ENCODE measurements at places on chromosomes 1 and 21.

DNA sequence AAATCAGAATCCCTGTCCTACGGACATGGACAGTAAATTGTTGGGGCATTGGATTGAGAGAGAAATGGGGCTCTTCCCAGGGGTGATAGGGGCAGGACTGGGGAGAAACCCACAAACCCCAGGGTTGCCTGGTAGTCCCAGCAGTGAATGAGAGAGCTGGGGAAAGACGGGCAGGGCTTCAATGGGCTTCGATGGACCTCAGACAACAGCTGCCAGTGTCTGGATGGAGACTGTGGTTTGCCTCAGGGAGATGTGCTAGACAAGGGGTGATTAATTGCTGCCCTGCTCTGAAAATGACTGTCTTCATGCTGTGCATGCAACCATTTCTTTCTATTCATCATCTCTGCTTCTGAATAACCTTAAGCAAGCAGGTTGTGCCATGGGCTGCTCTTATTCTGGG, 7.4 kb downstream of the GPR25 start:
- DNase-seq, result peak; percentile 89

GRCh38 chr1:193418745-193419058, 232.3 kb upstream of the B3GALT2 start:
- DNase-seq, result no peak

DNA sequence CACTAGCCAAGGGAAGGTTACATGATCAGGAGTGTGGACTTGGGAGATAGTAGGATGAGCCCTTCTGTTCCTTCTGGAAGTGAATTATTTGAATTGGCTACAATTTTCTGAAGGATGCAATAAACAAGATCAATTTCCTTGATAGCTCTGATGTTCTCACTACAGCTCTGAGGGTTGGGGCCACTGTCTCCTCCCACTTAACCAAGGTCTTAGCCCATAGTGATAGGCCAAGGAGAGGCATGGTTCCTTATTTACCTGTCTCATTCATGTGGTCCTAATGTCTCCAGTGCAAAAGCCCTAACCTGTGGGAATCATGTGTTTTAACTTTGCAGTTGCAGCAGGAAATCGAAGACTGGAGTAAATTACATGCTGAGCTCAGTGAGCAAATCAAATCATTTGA, 34.8 kb downstream of the MIA3 start:
- DNase-seq, result no peak

DNA sequence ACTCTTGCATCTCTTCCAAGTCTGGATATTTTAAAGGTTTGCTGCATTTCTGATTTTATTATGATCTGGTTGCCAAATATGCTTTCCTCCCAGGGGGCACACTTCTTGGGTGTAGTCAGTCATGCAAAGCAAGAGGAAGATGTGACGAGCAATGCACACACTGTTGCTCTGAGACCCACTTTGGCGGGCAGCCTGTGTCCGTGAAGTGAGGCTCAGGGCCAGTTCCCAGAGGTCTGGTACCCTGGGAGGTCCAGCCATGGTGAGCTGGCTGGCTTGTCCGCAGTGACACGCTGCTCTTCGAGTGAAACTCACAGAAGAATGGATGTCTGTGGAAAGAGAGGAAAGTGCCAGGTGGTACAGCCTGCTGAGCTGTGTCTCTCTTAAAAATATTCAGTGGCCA, 52.8 kb upstream of the EDN2 start:
- no peak for DNase-seq

GRCh38 chr1:219235903-219236481, 62.3 kb downstream of the LYPLAL1 start:
- DNase-seq, result no peak

GRCh38 chr21:41460578-41461527, 34.8 kb downstream of the MX1 start:
- DNase-seq, result peak; percentile 52

DNA sequence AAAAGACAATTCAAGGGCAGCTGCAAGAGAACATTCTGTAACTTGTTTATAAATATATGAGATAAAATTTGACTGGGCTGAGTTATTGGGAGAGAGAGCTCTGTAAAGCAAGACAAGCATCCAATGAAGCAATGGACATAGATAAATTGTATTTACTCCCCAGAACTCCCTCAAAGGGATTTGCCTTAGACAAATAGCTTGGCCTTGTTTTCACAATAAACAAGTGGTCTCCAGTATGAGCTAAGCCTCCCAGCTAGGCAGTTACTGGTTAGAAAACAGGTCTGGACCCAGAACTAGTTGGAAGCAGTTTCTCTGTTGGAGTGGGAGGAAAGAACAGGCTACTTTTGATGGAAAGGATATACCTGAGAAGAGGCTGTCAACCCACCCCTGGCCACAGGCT, 25.2 kb upstream of the SUCO start:
- DNase-seq, result no peak

GRCh38 chr1:145707183-145707867, at the start of gene PDZK1:
TSS of gene PDZK1 (minus strand) at chr1:145707368. CDS start at chr1:145688021, 19,347 bp downstream.
- peak; percentile 24 for DNase-seq

DNA sequence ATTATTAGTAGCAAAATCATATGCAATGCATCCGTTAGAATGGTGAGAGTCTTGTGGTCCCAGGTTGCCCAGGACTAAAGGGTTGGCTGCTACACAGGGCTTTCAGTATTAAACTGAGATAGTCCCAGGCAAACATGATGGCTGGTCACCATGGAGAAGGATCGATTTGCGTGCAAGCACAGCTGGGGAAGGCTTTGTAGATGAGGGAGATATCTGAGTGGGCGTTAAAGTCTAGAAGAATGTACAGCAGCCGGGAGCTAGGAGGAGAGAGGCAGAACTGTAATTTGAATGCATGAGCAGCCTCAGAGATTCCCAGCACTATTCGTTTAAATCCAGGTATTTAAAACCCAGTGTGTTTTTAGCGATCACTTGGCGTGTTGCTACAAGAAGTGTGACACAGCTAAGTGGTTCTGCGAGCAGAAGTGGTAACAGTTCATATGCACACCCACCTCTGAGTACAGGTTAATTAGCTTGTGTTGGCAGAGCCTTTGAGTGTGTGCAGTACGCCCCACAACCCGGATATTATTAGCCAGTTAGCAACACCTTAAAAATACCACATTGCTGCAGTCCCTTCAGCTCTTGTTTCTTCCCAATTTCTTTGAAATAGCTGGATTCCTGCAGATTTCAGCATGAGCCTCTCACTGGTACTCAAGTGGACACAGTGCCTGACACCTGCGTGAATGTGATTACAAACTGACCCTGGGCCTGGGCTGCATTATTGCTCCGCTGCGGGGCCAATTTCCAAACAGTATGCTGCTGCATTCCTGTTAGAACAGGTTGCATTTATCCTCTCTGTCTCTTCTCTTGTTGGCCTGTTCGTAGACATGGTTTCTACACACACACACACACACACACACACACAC, 67.2 kb upstream of the SCAF4 start:
- no peak for DNase-seq

- peak; percentile 65 for DNase-seq
Measured at GRCh38 chr1:167409183-167409582, 109.1 kb downstream of the CD247 start.

DNA sequence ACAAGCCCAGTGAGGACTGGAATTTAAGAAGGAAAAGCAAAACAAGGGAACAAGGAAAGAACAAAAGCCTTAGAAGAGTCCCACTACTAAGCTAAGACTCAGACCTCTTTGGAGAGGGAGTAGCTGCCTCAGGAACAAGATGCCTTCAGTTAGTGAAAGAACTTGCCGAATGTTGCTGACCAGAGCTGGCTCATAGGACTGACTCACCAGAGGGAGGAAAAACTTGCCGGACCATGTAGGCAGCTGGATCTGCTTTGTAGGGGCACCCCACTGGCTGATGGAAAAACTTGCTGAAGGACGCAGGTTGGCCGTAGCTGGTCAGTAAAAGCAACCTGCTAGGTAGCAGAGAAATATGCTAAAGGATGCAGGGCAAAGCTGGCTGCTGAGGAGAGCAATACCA, 15.3 kb upstream of the ZSWIM5 start:
- DNase-seq, result no peak

DNA sequence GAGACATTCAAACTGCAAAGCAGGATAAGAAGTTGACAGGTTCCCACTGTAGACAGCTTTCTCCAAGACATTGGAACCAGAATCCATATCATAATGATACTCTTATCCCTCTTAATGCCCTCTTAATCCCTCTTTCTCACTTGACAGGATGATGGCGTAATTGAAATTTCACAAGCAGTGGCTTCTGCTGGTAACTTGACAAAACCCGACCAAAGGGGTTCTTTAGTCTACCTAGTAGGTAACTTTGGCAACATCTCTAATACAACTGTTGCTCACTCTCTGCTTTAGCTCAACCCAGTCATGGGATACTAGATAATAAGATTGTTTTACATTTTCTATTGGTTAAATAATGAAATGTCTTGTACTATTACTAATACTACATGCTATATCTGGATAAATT, 34.7 kb downstream of the S100A10 start:
- DNase-seq, result no peak

GRCh38 chr1:113508364-113509164, 118.2 kb downstream of the MAGI3 start:
- DNase-seq, result no peak

GRCh38 chr1:15931884-15932283, 44.0 kb downstream of the ZBTB17 start:
- no peak for DNase-seq

DNA sequence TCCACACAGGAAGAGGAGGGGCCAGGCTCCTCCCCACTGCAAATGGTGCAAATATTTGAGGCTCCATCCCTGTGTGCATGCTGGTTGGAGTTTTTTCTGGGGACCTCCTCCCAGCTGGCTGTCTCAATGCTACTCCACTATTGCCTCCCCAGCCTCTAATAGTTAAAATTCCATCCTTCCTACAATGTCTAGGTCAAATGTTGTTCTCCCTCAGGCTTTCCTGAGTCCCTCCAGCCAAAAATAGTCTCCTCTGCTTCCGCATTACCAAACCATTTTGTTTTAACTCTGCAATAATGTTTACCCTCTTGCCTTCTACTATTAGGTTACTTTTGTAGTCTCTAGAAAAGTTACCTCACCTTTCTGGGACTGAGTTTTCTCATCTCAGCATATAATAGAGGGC, 29.6 kb upstream of the FMO1 start:
- DNase-seq, result no peak

- DNase-seq, result peak; percentile 12
Measured at GRCh38 chr1:33338440-33339211, 17.7 kb upstream of the A3GALT2 start.

DNA sequence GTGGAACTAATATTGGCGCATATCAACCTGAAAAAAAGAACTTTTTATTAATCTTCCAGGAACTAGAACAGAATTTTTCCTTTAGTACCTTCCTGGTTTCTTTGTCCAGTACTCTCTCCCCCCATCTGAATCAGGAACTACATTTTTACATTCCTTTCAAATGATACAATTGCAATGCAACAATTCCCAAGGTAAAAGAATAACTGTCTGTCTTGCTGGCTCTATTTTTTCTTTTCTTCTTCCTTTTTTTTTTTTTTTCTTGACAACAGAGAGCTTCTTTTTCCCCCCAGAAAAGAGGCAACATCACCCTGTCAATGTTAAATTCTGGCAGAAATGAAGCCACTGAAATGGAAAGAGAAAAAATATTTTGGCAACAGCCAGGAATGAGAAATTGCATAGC, 4.5 kb upstream of the CD101 start:
- no peak for DNase-seq

GRCh38 chr21:37168666-37169065, 95.6 kb downstream of the TTC3 start:
- no peak for DNase-seq

GRCh38 chr1:157819896-157820295, at the start of gene FCRL1:
TSS of gene FCRL1 (minus strand) at chr1:157820120. CDS start at chr1:157820037, 83 bp downstream.
- DNase-seq, result no peak
